ENCODE measurements at places on chromosomes 4 and X. TPM values are rescaled to one million over a fixed set of nuclear protein-coding genes. Genes with fewer than 3 reads are reported as not detected.

SCML2 gene
- 1.4 TPM for total RNA-seq

TLR10 gene
- total RNA-seq, result 2.0 TPM

NAA11 gene
- total RNA-seq, result not detected

MAGED4 gene
- total RNA-seq, result 1.9 TPM

TMEM154 gene
- total RNA-seq, result 11.0 TPM

PPP4R3C gene
- not detected for total RNA-seq

NXF2B gene
- total RNA-seq, result 0.25 TPM

UGT2B17 gene
- 0.38 TPM for total RNA-seq

HSD17B13 gene
- not detected for total RNA-seq

MAGEA1 gene
- total RNA-seq, result not detected

FAT4 gene
- 11.3 TPM for total RNA-seq

NCAPG gene
- 0.91 TPM for total RNA-seq

RGN gene
- 11.9 TPM for total RNA-seq

APELA gene
- total RNA-seq, result 0.25 TPM

UGT2B11 gene
- not detected for total RNA-seq

C4orf54 gene
- total RNA-seq, result 0.19 TPM
